ENCODE measurements at places on chromosomes 12 and 14.
A peak's percentile ranks its signal among the peaks of the same experiment; 100 is the strongest.

GRCh38 chr12:108802101-108802961, 55.1 kb downstream of the SSH1 start:
- DNase-seq = no peak

DNA sequence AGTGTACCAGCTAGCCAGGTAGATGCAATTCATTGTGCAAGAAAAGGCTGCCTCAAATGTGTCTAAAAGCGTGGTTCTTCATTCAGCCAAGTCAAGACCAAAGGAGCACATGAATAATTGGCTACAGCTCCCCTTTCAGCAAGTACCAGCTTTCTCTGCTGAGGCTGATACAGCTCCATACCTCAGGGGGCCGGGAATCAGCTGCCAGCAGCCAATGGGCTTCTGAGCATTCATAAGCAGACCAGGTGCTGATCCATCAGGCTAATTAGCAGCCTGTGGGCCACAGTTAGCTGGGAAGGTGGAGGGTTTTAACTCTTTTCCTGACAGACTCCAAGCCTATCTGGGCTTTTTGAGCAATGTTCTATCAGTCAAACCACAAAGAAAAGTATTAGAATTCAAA, 264.7 kb downstream of the APAF1 start:
- DNase-seq = no peak

GRCh38 chr12:9719790-9720189, 13.1 kb downstream of the CLECL1 start:
- DNase-seq = no peak

DNA sequence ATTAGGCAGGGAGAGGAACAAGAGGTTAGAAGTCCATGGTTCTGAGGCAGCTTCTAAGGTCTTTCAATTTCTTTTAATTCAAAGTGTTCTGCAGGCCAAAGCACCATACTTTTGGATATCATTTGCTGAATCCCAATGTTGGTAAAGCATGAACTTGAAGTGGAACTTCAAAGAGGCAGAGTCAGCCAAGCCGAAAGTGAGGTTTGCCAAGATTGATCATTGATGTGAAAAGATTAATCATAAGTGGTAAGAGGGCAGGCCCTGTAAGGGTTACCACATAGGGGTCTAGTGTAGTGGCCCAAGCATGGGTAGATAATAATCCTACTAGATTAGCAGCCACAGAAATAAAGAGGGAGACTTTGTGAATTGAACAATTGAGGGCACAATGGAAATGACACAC, 191.7 kb upstream of the DIO2 start:
- no peak for DNase-seq

DNA sequence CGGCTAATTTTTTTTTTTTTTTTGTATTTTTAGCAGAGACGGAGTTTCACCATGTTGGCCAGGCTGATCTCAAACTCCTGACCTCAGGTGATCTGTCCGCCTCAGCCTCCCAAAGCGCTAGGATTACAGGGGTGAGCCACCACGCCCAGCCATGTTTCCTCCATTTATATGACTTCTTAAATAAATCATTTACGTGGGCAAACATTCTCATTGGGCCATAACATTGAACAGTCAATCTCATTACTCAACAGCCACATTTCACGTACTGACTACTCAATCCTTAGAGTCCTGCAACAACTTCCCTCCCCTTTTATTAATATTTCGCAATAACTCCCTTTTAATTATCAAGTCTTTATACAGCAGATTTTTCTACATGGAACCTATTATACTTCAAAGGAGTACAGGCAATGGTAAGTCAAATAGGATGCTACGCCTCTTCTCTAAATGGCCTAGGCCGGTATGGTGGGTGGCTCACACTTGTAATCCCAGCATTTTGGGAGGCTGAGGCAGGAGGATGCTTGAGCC, 7.4 kb upstream of the CSRNP2 start:
- DNase-seq = no peak

GRCh38 chr14:81819344-81819743, 285.7 kb upstream of the SEL1L start:
- no peak for DNase-seq

GRCh38 chr12:106582641-106583230, at the start of gene RFX4:
TSS of gene RFX4 (plus strand) at chr12:106583004. CDS start at chr12:106583321, 317 bp downstream.
- no peak for DNase-seq

GRCh38 chr14:26289891-26290486, 307.8 kb downstream of the NOVA1 start:
- DNase-seq = no peak

- no peak for DNase-seq
Observed at GRCh38 chr14:99516871-99517642, 35.8 kb downstream of the CCNK start.

DNA sequence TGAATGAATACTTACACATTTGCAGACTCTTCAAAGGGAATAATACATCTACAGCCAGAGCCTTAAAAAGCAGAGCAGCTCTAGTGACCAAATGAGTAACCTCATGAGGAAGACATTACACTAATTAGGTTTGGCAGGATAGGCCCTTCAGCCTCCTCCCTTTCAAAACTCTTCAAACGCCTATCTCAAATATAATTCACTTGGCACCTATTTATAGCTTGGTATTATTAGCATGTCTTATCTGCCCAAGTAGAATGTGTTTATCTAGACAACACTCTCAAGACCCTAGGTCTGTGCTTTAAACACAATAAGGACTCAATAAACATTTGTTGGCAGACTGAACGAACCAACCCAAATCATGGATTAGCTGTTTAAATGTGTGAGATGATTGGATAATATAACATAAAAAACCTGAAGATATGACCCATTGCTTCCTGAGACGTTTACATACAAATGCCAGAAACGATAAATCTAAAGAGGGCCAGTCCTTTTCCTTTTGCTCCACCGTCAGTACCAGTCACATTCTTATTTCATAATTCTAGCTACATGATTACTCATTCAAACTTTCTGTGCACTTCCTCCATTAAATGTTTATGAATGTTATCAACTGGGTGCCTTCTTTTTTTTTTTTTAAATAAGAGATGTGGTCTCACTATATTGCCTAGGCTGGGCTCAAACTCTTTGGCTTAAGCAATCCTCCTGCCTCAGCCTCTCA, 123.3 kb downstream of the CEP83 start:
- DNase-seq = no peak

DNA sequence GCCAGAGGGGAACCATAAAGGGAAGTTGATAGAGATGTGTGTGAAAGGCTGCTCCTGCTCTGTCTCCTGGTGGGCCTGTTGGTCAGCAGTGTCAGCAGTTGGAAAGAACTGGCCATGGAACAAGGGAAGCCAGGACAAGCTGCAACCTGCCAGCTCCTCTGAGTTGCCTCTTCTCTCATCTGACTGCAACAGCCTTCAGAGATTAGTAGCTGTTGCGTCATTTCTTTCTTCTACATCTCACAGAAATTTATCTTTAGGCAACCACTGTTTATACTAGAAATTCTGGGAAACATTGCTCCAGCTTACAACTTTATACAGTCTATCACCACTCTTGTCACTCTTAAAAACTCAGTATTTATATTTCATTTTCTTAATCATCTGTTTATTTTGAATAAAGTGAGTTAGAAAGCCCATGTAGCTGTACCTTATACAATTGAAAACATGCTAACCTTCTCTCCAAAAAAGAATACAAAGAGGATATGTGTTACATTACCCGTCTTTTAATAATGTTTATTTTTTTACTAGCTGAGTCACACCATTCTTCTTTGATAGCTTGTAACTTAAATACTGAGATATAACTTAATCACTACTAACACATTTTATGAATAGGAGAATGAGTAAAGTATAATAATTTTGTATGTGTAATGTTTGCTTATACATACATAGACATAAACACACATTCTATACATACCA, 224.2 kb downstream of the LRFN5 start:
- DNase-seq = no peak

GRCh38 chr12:49264466-49264872, 413 bp upstream of the TUBA1C start:
- no peak for DNase-seq

GRCh38 chr12:109899783-109900751, at the start of gene TCHP:
TSS of gene TCHP (plus strand) at chr12:109900274. CDS start at chr12:109903027, 2,753 bp downstream.
- DNase-seq = peak; percentile 35

- DNase-seq = no peak
Observed at GRCh38 chr12:20011200-20011599, 357.1 kb upstream of the PDE3A start.

DNA sequence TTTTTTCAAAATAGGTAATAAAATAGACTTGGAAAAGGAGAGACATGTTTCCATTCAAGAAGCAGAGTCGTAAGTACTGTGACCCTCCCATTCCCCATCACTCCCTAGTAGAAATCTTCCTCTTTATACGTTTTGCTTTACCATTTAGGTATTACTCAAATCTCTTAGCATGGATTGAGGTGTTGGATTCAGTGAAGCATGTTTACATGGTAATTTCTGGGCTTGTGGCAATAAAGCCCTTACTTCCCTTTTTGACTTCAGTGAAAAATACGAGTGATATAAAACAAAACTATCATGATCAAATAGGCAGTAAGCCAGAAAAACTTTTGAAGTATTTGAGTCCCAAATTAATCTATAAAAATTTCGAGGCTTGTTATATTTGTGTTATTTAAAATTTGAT, 27.4 kb downstream of the RAB21 start:
- DNase-seq = no peak

DNA sequence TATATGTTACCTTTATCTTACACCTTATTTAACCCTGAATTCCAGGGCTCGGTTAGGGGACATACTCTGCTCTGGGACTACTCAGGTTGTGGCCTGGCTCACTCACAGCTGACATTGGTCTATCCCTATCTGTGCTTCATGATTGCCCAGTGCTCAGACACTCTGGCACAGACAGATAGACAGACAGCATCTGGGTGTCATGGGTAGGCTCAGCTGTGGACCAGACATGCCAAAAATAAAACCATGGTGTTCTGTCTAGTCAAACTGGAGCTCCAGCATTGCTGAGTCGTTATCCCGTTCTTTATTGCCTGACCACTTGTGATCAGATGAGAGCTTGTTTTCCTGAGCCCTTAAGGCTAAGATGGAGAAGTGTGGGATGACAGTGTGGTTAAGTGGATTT, 29.0 kb downstream of the FBXW8 start:
- no peak for DNase-seq

DNA sequence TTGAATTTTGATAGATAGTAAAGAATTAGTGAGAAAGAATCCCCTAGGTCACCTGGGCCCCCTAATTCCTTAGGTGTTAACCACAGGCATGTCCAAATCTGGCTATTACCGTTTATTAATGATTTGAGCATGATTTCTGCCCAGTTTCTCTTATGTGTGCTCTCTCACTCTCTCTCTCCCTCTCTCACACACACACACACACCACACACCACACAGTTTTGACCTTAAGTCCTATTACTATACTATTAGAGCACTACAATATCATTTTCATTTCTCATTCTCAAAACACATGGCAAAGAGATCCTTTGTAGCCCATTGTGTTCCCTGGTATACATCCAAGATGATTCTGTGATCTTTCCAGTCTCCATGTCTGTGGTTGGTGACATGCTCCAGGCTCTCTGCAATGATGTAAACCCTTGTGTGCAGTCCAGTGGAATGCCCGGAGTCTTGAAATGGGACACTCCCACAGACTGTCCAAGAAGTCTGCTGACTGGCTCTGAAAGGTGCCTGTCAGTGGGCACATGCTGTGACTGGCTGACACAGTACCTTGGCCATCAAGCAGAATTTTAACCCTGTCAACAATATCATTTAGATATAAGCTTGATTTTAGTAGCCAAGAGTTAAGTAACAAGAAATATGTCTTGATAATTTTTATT, 96.2 kb downstream of the FIGNL2 start:
- DNase-seq = no peak

DNA sequence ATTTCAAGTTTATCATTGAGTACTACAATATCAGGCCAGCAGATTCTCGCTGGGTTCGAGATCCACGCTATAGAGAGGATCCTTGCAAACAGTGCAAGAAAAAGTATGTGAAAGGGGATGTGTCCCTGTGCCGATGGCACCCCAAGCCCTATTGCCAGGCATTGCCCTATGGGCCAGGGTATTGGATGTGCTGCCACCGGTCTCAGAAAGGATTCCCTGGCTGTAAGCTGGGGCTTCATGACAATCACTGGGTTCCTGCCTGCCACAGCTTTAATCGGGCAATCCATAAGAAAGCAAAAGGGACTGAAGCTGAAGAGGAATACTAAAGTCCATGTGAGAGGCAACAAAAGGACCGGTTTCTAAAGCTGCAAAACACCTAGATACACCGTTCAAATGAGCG, 59.4 kb downstream of the ATG14 start:
- no peak for DNase-seq

- DNase-seq = no peak
Observed at GRCh38 chr12:119710374-119710964, 42.5 kb downstream of the PRKAB1 start.

DNA sequence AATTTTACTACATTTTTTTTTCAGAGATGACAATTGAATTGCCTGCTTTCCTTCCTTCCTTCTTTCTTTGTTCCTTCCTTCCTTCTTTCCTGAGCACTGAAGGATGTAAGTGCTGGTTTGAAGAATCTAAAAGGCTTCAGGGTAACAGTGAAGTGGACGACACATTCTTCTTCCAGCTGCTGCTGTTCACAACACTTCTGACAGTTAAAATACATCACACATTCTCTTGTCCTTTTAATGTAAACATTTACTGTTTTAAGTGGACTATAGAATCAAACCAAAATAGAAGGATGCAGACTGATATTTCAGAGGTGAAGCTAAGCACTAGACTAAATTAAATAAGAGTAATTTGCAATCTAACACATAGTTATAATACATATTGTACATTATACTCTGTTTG, 151.5 kb downstream of the MSRB3 start:
- DNase-seq = no peak

DNA sequence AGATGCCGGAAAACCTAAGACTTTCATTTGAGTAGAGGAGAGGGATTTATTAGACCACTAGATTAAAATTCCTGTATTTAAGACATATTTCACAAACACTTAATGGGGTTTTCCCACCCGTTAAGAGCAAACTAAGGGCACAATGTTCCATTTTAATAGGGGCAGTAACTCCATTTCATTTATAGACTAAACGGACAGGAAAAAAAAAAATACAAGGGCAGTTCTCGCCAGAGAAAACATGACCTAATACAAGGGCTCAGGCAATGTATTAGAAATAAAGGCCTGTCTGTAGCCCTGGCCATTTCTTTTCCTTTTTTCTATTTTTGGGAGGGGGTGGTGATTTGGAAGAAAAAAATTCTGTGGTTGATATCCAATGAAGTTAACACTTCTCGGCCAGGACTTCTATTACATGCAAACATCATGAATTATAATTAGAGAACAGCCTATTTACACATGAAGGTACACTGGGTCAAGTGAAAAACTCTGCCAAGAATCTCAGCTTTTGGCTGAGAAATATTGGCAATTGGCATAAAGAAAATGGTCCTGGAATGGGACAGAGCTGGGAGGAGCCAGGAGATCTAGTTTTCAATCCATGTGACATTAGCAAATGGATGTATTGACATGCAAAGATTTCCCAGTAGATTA, 641.1 kb upstream of the TBX3 start:
- no peak for DNase-seq

DNA sequence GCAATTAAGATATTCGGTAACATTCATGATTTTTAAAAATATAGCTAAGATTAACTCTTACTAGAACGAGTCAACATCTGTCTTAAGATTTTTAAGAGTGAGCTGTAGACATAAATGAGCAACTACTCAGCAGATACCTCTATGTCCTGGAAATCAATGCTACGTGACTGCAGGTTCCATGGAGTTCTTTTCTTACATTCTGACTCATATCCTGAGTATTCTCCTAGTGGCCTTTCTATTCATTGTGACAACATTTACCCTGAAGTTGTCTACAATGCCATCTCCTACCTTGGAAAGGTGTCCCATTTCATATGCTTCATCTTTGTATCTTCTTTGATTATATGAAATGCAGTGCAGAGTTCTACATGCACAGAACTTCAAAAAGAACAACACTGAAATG, 59.9 kb downstream of the PKP2 start:
- no peak for DNase-seq

- no peak for DNase-seq
Observed at GRCh38 chr12:25256826-25257225, 6.1 kb upstream of the KRAS start.

- DNase-seq = no peak
Observed at GRCh38 chr12:97397008-97397407, 65.6 kb upstream of the RMST start.
